ENCODE measurements at places on chromosomes 16 and 17. TPM values are rescaled to one million over a fixed set of nuclear protein-coding genes. Genes with fewer than 3 reads are reported as not detected.

GRCh38 chr17:39209317-39210092 is 9.4 kb downstream of the RPL19 start:
- DNase-seq = no peak

Gene EFCAB3
- total RNA-seq = not detected

- no peak for DNase-seq
These were observed 19.0 kb downstream of the USP32 start for GRCh38 chr17:60372790-60373483.

Gene CBX2
- total RNA-seq = 28.3 TPM

DNA sequence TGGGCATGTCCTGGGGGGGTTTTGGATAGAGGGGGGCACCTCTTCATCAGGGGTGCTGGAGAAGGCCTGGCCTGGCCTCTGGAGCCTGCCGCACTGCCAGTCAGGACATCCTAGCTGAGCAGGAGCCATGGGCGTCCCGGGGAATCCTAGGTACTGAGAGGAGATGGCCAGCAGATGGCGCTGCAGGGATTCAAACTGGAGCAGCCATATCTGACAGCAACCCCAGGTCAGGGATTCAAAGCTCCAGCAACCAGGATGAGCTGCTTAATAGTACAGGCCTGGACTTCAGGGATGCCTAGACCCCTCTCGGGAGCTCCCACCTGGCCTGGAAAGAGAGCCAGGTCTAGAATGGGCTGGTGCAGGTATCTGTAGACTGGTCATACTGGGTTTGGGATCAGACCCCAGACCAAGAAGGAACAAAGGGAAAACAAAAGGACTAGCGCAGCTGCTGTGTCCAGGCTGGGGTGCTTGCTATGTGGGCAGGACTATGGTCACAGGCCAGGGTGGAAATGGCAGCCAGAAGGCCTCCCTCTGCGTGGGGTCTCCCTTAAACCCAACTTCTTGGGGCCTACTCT is 306.9 kb upstream of the RBFOX1 start:
- DNase-seq = no peak

DNA sequence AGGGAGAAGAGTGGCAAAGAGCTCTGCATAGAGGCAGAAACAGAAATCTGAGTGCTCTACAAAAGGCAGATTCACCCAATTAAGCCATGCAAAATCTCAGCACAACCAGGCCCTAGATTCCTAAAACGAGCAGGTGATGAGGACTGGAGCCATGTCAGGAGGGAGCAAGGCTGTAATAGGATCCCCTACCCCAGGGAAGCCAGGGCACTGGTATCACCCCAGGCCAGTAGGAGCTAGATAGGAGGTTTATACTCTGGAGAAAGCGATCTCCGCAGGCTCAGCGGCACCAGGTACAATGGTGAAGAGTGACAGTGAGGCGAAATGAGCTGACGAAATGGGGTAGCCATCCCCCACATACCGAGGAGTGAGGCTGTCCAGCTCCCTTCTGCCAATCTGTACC is 171.5 kb downstream of the PARN start:
- DNase-seq = no peak

- DNase-seq = no peak
These were observed 21.4 kb downstream of the GTF3C1 start for GRCh38 chr16:27528294-27528693.

- no peak for DNase-seq
These were observed 10.8 kb upstream of the CBLN1 start for GRCh38 chr16:49292413-49292812.

DNA sequence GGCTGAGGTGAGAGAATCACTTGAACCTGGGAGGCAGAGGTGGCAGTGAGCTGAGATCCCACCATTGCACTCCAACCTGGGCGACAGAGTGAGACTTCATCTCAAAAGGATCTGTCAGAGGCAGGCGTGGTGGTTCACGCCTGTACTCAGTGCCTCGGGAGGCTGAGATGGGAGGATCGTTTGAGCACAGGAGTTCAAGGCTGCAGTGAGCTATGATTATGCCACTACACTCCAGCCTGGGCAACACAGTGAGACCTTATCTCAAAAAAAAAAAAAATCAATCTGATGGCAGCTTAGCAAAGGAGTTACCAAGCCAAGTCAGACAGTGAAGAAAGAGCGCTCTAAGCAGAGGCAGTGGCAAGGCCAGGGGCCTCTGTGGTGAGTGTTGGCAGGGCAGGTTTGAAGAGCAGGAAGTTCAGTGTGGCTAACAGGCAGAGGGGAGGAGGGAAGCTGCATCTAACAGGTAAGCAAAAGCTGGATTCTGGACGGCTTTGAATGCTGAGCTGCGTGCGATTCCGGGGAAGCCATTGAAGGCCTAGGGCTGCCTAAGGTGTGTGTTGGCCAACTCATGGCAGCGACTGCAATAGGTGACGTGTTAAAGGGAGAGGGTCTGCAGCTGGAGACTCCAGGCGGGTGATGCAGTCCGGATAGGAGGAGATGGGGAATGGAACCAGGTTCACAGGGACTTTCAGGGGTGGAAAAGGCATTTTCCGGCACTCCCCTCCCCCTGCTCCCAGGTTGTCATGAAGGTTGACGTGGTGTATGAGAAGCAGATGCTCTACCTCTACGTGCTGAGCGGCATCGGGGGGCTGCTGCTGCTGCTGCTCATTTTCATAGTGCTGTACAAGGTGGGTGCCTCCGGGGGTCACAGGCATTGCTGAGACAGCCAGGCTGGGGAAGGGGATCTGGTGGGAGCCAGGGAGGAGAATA is 7.0 kb downstream of the ZNF768 start:
- DNase-seq = no peak

All from HCT116 (cell line).